Uterus (tissue), 4 donors: ENCODE measurements at places on chromosomes 13 and 19.

GRCh38 chr19:48713041-48713863 lies 6.3 kb downstream of the MAMSTR start:
- no peak for DNase-seq

DNA sequence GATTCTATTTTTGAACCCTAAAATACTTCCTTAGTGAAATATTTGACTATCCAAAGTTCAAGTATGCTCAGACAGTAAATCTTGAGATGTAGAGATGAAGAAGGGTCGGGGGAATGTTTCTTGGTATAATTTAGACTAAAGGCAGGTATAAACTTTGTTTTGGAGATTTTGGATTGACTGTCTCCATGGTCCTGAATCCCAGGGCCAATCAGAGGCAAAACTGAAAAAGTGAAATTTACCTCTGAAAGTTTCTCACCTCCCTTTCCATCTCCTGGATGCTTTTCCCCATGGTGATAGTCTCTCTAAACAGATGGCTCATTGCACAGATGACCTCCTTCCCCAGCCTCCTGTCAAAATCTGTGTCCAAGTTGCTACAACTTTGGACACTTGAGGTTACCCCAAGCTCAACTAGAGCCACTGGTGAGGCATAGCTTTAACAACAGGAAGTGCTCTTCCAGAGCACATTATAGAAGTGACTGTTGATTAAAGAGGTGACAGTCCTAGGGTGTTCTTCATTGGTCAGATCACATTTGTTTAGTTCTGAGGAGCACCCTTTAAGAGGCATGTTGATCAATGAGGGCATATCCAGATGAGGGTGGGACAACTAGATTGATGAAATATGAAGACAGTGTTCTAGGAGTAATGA lies 128.4 kb downstream of the AKAP11 start:
- DNase-seq, result no peak

DNA sequence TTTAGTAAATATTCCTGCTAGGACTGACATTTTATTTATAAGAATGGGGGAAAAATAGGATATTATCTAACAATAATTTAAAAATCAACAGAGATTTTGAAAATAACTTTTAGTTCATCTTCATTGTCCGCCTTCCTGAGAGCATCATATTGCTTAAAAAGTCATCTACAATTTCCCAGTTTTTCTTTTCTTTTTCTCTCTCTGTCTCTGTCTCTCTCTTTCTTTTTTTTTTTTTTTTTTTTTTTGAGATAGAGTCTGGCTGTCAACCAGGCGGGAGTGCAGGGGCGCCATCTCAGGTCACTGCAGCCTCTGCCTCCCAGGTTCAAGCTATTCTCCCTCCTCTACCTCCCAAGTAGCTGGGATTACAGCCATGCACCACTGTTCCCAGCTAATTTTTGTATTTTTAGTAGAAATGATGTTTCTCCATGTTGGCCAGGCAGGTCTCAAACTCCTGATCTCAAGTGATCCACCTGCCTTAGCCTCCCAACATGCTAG lies 276.3 kb downstream of the DACH1 start:
- no peak for DNase-seq

DNA sequence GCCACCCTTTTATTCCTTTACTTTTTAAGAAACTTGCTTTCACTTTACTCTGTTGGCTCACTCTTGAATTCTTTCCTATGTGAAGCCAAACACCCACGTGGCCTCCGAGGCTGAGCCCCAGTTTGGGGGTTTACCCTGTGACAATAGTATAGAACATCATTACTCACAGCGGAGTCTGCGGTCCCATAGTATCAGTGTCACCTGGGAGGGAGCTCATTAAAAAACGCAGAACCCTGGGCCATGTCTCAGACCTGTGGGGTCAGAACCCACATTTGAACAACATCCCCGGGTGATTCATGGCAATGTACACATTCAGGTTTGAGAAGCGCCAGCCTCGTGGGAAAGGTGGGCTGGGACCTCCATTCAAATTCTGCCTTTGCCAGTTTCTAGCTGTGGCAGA lies 36.0 kb upstream of the UBL3 start:
- DNase-seq, result no peak

DNA sequence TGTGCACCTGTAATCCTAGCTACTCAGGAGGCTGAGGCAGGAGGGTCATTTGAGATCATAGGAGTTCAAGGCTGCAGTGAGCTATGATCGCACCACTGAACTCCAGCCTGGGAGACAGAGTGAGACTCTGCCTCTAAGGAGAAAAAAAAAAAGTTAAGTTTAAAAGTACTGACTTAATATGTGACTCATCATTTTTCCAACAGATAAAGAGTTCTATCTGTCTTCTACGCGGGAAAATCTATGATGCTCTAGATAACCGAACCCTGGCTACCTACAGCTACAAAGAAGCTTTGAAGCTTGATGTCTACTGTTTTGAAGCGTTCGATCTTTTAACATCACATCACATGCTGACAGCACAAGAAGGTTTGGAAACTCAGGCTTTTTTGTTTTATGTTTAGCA lies 7.2 kb downstream of the CDC16 start:
- no peak for DNase-seq

DNA sequence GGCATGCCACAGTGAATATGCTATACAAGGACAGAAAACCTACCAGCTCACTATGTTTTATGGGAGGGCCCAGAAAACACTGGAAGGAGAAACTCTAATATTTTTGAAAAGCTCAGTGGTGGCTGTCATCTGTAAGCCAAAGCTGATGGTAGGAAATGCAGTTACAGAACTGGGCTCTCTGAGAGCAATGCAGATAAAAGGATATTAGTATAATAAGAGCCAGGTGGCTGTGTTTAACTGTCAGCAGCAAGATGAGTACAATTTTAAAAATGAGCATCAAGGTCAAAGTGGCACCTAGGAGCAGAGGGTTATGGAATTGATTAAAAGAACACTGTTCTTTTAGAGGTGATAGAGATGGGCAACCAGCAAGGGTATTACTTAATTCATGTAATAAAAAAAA lies 345.0 kb downstream of the NDFIP2 start:
- no peak for DNase-seq

DNA sequence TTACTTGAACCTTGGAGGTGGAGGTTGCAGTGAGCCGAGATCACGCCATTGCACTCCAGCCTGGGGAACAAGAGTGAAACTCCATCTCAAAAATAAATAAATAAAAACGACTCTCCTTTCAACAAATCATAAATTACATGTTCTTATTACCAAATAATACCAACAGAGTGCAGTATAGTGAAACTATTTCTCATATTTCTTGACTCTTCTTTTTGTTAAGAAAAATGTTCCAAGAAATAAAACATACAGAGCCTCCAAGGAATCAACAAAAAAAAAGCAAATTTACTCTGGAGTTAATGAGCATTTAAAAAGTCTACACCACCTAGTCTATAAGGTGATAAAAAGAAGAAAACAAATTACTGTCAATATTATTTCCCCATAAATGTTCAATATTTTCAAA lies 188.8 kb downstream of the KLF12 start:
- DNase-seq, result no peak

DNA sequence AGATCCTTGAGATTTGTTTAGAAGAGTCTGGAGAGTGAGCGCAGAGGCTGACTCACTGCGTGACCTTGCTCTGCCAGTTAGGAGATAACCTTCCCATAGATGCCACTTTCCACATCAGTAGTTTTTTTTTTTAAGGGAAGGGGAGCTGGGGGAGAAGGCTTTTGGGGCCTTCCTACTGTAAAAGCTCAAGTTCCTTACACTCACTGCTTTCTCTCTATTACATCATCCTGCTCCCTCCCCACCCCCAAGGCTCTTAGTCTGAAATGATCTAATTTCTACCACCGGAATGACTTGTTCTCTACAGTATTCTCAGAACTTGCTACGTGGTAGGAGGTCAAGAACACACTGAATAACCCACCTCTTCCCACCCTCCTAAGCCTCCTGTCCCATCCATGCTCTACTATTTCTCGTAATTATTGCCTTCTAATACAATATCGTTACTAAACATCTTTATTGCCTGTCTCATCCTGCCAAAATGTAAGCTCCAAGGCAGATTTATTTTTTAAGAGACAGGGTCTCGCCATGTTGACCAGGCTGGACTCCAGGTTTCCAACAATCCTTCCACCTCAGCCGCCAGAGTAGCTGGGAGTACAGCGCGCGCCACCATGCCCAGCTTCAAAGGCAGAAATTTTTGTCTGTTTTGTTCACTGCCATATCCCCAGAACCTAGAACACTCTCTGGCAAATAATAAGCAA lies 1.2 kb downstream of the LONP1 start:
- DNase-seq, result no peak

GRCh38 chr19:8333767-8334457 lies 9.2 kb downstream of the KANK3 start:
- DNase-seq, result no peak

GRCh38 chr19:16340092-16340491 lies 15.5 kb downstream of the KLF2 start:
- no peak for DNase-seq

- no peak for DNase-seq
Observed at GRCh38 chr13:76148926-76149325, 512.8 kb downstream of the LMO7 start.

DNA sequence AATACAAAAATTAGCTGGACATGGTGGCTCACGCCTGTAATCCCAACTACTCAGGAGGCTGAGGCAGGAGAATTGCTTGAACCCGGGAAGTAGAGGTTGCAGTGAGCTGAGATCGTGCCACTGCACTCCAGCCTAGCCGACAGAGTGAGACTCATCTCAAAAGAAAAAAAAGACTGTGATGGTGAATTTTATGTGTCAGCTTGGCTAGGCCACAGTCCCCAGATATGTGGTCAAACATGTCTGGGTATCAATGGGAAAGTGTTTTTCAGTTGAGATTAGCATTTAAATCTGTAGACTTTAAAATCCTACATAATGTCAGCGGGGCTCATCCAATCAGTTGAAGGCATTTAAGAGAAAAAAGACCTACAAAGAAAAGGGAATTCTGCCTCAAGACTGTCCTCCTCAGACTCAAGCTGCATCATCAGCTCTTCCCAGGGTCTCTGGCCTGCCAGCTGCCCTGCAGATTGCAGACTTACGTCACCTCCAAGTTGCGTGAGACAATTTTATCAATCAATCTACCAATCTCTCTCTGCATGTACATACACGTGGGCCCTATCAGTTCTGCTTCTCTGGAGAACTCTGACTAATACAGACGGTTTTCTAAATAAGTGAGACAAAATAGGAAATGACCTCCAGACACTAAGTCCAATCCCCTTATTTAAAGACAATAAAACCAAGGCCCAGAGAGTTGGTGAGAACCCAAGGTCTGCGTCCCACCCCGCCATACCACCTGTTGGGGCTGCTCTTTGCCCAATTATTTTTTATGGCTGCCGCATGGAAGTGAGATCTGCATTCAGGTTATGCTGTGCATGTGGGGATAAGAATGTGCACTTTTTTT lies 99.2 kb downstream of the ABCC4 start:
- DNase-seq, result no peak

- DNase-seq, result no peak
Observed at GRCh38 chr19:7748756-7749155, 1.4 kb upstream of the CD209 start.

DNA sequence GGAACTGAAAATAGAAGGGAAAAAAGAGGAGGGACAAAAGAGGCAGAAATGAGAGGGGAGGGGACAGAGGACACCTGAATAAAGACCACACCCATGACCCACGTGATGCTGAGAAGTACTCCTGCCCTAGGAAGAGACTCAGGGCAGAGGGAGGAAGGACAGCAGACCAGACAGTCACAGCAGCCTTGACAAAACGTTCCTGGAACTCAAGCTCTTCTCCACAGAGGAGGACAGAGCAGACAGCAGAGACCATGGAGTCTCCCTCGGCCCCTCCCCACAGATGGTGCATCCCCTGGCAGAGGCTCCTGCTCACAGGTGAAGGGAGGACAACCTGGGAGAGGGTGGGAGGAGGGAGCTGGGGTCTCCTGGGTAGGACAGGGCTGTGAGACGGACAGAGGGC lies at the start of gene CEACAM5:
Gene CEACAM5 (plus strand): TSS at position 146 of the 400 bp plus-strand sequence. CDS start 106 bp downstream, at position 252.
- DNase-seq, result no peak

DNA sequence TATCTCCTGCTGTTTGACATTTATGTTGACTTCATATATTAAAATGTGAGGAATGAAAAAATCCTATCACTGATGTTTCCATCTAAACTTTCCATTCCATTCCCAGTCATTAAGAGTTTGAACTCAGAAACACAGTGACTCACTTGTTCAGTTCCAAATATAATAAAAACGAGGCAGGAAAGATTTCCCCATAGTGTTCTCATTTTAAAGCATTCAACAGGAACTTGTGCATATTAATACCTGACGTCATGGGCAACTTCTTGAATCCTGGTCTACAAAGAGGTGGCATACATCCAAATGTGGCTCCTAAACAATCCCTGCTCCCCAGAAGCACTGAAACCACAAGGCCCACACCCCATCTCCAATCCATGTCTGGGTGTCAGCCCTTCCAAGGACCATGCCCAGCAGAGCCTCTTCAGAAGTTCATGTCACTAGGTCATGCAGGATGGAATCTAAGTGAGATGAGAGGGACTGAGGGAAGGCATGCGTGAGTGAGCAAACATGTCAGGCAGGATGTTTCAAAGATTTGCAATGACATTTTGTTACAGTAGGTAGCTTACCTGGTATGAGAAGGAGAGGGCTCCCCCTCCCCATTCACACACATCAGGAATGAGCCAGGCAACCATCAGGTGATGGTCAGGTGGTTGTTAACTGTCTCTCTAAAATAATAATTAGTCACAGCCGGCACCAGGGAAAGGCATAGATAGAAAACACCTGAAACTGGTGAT lies 9.4 kb upstream of the ERVV-2 start:
- no peak for DNase-seq

GRCh38 chr13:37598597-37598996 lies at the start of gene POSTN:
POSTN (minus strand) TSS chr13:37598768; CDS start chr13:37598726, 42 bp downstream.
- no peak for DNase-seq

- DNase-seq, result no peak
Observed at GRCh38 chr13:40452038-40452666, 214.3 kb downstream of the FOXO1 start.

DNA sequence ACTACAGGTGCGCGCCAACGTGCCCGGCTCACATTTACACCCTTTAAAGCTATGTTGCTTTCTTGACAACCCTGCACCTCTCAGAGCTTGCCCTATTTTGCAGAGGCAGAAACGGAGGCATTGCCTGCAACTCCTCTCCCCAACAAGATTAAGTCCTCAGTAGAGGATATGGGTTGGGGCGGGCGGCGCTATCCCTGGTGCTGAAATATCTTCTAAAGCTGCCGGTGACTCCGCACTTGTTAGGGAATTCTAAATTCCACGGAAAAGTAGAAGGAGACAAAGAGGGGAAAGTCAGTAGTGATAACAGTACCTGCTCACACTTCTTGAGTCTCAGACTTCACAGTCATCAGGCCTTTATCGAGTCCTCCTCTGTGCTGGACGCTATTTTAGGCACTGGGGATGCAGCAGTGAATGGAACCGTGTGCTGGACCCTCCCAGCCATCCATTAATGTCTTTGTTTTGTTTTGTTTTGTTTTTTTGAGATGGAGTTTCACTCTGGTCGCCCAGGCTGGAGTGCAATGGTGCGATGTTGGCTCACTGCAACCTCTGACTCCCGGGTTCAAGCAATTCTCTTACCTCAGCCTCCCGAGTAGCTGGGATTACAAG lies 18.0 kb downstream of the SLC5A5 start:
- no peak for DNase-seq

- DNase-seq, result no peak
Observed at GRCh38 chr19:35228177-35228930, at the start of gene FAM187B. FAM187B (minus strand) TSS chr19:35228739; CDS start chr19:35228680, 59 bp downstream.

- DNase-seq, result no peak
Observed at GRCh38 chr19:34808566-34808965, 35.6 kb upstream of the ZNF599 start.

GRCh38 chr19:2552859-2553258 lies 76.9 kb downstream of the GADD45B start:
- no peak for DNase-seq
